ENCODE measurements at places on chromosomes 1 and 21.

- DNase-seq = no peak
These were observed 60.0 kb upstream of the IVNS1ABP start for GRCh38 chr1:185376840-185377635.

DNA sequence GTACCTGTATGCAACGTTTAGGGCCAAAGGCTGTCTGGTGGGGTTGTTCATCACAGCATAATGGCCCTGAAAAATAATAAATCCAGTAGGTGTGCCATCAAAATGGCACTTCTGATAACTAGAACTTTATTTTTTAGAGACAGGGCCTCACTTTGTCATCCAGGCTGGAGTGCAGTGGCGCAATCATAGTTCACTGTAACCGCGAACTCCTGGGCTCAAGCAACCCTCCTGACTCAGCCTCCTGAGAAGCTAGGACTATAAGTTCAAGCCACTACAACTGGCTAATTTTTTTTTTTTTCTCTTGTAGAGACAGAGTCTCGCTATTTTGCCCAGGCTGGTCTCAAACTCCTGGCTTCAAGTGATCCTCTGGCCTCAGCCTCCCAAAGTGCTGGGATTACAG is 4.7 kb downstream of the SNAPIN start:
- no peak for DNase-seq

DNA sequence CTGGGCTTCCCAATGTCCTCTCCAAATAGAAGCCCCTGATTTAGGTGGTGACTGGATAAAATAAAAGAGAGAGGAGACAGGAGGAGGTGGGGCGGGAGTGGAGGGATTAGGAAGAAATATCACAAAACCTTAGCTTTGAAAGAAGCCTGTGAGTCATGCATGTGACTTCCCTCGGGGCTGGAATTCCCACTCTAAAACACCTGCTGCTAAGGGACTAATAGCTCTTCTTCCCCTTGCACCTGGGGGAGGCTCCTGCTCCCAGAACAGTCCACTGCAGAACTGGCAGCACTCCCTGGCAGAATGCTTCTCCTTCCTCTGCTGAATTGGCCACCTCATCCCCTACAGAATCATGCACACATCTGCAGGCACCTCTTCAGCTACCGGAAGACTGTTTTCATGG is 207.2 kb downstream of the ATG4C start:
- no peak for DNase-seq

DNA sequence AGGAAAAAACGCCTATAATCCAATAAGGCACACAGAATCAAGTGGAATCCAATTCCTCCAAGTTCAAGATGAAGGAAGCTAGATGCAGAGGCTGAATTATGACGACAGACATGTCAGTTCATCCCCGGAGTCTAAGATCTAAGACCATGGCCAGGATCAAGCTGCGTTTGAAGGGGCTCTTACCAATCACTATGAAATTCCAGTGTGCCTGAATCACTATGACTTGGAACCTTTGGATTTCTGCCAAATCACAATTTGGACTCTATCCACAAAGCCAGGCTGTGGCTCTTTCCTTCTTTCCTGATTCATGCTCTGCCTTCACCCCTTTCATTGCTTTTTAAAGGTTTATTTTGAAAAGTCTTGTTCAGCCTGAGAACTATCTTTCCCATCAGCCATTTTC is 17.1 kb downstream of the OLIG2 start:
- no peak for DNase-seq

DNA sequence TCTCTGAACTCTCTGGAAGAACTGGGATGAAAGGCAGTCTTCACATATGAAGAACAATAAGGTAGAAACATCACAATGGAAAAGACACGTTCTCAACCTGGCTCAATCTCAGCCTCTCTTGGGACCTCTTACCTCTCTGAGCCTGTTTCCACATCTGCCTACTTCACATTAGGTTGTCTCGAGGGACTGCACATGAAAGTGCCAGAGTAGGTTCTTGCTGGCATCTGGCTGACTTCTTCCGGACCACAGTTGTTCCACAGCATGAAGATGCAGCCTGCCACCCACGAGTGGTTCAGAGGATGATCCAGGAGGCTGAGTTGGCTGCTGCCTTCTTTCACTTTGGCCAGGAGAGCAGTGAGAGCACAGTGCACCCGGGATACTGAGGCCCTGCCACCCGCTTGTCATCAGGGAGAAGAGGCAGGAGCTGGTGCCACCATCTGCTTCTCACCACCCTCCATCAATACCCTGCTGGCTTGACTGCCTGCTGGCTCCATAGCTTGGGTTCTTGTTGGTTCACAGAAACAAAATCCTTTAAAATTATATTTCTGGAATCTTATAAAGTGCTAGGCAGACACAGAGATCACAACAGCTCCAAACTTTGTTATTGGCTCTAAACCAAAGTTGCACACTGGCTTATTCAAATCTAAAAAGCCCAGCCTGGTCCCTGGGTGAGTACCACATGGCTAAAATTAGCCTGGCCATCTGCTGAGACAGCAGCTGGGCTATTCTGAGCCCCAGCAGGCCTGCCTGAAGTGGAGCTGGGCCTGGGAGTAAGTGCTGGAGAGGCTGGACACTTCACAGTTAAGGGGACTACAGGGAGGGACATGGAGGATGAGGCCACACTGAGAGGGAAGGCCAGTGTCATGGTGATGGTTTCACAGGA is 46.9 kb upstream of the LIN9 start:
- DNase-seq = peak; percentile 76

GRCh38 chr1:119613769-119614720 is 34.0 kb downstream of the ZNF697 start:
- peak; percentile 81 for DNase-seq

GRCh38 chr1:211610779-211611556 is 32.0 kb upstream of the SLC30A1 start:
- DNase-seq = peak; percentile 57

DNA sequence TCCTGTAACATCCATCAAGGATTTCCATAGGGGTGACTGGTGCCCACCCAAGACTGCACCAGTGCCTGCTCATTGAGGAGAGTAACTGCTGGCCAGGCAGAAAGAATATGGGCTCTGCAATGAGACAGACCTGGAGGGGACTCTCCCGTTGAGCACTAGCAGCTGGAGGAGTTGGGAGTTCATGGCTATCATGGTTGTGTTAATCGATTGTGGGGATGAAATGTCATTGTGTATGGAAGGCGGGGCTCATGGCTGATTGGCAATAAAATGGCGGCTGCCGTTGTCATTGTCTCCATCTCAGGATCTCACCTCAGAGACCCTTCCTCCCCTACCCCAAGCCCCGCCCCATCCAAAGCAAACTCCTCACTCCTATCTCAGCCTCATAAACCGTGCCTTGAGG is 3.9 kb downstream of the TMEM125 start:
- no peak for DNase-seq

- DNase-seq = no peak
These were observed 62.4 kb downstream of the DIRAS3 start for GRCh38 chr1:67988066-67988465.

DNA sequence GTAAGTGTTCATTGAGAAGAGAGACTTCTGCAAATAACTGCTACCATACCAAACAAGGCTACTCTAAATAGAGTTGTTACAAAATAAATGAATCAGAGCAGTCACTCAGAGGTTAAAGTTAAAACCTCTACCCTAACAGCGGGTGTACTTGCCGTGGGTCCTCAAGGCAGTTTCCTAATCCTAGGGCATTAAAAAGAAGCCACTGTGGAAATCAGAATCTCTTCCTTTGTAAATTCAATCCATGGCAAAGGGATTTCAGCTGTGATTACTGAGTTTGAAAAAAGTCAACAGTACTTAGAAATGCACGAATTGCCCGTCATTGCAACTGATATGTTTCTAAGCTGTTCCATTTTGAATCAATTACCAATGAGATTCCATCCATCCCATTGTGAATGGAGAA is 13.5 kb downstream of the TBX15 start:
- no peak for DNase-seq

DNA sequence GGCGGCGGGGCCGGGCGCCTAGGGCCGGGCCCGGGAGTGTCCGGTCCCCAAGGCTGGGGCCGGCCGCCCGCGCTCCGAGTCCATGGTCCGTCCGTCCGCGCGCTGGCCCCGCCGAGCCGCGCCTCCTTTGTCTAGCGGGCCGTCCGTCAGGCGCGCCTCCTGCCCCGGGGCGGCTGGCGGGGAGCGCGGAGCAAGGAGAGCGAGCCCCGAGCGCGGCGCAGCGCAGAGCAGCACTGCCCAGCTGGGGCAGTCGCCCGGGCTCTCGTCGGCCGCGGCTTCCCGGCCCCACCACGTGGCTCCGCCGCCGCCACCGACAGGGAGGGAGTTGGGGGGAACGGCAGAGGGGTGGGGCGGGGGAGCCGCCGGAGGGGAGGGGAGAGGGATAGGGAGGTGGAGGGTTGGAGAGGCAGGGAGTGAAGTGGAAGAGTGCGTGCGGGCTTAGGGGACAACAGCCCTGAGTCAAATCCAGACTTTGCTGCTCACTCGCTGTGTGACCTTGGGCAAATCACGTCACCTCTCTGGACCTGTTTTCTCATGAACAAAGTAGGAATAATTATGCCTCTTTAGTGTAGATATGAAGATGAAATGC is at the start of gene NKAIN1:
NKAIN1 (minus strand) TSS at position 235 of the 589 bp plus-strand sequence. CDS start 340 bp downstream, outside the sequence.
- peak; percentile 49 for DNase-seq

DNA sequence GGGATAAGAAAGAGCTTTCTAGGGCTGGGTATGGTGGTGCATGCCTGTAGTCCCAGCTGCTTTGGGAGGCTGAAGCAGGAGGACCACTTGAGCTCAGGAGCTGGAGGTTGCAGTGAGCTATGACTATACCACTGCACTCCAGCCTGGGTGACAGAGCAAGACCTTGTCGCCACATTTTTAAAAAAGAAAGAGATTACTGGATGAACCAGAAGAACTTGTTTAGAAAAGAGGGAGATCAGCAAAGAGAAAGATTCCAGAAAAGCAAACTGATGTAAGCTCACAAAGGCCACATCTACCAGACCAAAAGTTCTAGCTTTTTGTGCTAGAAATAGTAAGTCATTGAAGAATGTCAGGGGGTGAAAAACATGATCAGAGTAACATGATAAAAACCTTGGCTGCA is 117.6 kb downstream of the KIAA0319L start:
- no peak for DNase-seq

GRCh38 chr1:106651028-106651762 is 405.3 kb upstream of the PRMT6 start:
- DNase-seq = no peak

DNA sequence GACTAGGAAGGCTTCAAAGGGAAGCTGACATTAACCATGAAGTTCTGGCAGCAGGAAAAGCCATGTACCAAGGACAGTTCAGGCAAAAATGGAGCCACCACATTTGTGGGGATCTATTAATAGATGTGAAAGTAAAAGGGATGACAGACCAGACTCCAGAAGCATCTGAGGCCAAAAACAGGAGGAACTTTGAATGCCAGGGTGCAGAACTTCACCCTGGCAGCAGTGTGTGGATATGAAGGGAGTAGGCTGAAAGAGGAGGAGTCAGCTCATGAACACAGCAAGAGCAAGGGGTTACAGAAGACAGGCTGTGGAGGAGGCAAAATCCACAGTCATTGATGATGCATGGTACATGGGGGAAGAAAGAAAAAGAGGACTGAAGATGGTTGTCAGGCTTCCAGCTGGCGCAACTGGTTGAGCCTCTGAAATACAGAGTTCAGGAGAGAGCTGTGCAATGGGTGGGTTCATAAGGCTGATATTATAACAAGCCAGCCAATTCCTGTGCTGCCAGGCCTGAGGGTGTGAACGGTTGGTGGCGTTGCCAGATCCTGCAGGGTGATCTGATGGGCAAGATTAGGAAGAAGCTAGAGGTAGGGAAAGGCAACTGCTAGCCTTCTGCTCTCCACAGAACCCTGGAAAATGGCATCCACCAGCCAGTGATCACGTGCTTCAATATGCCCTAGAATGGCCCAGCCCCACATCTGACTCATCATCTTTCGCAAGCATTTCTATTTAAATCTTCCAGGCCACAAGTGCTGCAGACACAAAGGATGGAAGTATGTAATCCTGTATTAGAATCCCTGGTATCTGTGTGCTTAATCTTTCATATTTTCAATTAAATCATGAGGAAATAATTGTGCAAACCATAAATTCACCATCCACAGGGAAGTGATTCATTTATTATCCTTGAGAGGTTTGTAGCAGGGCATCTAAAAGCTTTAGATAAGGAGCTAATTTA is 81.9 kb downstream of the SLC25A24 start:
- DNase-seq = no peak

GRCh38 chr21:45332981-45333582 is 45.4 kb upstream of the POFUT2 start:
- no peak for DNase-seq

GRCh38 chr1:218390618-218391017 is 45.5 kb downstream of the TGFB2 start:
- no peak for DNase-seq

DNA sequence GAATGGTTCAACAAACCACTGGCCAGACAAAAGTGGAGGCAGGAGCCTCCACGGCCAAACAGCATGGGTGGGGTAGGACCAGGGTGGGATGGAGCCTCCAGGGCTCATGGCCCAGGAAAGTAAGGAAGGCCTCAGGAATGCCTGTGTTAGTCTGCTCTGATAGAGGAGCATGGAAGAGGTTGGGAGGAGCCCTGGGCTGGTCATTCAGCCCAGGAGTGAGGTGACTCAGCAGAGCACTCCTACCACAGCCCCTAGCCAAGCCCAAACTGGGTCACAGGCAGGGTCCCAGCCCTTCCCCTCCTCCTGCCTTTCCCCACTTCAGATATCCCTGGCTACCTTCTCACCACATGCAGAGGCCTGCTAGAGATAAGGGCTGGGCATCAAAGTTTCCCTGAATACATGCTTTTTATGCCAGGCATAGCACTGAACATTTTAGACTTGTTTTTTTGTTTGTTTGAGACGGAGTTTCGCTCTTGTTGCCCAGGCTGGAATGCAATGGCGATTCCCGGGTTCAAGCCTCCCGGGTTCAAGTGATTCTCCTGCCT is 3.1 kb upstream of the SHISA4 start:
- DNase-seq = no peak

DNA sequence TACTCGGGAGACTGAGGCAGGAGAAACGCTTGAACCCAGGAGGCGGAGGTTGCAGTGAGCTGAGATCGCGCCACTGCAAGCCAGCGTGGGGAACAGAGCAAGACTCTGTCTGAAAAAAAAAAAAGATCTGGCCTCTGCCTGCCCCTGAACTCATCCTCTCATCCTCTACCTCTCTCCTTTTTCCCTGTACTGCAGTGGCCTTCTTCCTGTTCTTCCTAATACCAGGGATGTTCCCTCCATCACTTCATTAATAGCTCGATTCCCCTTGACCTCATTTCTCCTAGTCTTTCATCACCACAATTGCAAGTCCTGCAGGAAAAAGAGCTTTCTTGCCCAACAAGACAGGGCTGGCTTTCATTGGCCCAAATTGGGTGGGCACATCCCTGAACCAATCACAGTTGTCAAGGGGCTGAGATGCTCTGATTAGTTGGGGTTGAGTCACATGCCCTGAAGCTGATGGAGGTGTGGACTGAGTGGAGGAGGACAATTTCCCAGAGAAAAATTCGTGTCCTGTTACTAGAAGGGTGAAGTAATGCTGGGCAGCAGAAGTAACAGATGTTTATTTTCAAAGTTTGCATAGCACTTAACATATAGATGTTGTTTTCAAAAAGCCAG is 86.8 kb upstream of the PUM1 start:
- no peak for DNase-seq

- no peak for DNase-seq
These were observed 11.4 kb downstream of the NEXN start for GRCh38 chr1:77899647-77900320.

GRCh38 chr1:153536012-153536670 is 350 bp upstream of the S100A6 start:
- peak; percentile 91 for DNase-seq
